ENCODE measurements at places on chromosomes 3 and 15.

- no peak for DNase-seq
These were observed 193.6 kb downstream of the UBE2E2 start for GRCh38 chr3:23396746-23397145.

DNA sequence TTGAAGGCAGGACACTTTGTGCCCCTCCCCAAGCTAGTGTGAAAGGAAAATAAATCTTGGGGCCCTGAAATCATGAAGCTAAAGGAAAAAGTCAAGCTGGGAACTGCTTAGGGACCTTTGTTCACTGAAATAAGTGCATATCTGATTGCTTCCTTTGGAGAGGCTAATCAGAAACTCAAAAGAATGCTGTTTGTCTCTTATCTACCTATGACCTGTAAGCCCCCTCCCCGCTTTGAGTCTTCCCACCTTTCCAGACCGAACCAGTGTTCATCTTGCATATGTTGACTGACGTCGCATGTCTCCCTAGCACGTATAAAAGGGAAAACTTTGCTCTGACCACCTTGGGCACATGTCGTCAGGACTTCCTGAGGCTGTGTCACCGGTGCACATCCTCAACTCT is 53.1 kb downstream of the SLC30A4 start:
- no peak for DNase-seq

- DNase-seq, result no peak
These were observed 986 bp downstream of the KPNA4 start for GRCh38 chr3:160564258-160564911.

- no peak for DNase-seq
These were observed 63.1 kb downstream of the DCLK3 start for GRCh38 chr3:36701249-36701572.

- DNase-seq, result no peak
These were observed 706 bp downstream of the FSIP1 start for GRCh38 chr15:39781967-39782302.

GRCh38 chr15:78950343-78950742 is 5.5 kb upstream of the CTSH start:
- no peak for DNase-seq

DNA sequence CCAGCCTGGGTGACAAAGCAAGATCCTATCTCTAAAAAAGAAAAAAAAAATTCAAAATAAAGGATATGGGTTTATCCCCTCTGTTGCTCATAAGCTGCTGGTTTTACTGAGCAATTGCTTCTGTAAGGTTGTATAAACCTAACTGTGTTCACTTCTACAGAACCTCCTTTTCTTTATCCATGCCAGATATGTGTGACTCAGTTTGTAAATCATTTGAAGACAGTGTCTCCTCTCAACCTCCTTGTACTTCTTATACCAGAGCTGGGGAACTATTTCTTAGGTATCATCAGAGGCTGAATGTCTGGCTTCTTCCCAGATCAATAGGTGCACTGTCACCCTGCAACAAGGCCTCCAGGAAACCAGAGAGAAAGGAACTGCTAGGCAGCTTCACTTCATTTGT is 273.8 kb downstream of the CD47 start:
- DNase-seq, result no peak

- no peak for DNase-seq
These were observed 29.9 kb downstream of the SLC49A4 start for GRCh38 chr3:122824465-122825381.

DNA sequence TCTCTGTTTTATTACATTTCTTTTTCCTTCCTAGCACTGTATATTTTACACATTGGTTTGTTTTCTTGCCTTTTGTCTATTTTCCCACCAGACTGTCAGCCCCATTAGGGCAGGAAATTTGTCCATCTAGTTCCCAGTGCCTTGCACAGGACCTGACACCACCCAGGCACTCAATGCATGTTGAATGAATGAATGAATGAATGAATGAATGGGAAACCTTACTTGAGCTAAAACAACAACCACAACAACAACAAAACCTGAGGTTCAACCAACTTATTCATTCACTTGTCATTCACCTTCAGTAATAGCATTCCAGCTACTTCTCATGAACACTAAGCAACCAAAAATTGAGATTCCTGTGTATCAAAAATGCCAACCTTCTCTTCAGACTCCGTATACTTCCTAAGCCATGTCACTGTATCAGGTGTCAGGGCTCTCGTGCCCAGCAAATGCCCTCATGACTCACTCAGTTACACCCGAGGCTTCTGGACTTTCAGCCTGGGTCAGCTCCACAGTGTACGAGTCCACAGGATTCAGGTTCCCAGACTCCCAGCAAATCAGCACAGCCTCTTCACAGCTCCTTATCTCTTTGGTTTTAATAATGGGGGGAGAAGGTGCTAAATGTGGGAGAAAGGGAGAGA is 37.3 kb downstream of the FSD2 start:
- DNase-seq, result no peak

DNA sequence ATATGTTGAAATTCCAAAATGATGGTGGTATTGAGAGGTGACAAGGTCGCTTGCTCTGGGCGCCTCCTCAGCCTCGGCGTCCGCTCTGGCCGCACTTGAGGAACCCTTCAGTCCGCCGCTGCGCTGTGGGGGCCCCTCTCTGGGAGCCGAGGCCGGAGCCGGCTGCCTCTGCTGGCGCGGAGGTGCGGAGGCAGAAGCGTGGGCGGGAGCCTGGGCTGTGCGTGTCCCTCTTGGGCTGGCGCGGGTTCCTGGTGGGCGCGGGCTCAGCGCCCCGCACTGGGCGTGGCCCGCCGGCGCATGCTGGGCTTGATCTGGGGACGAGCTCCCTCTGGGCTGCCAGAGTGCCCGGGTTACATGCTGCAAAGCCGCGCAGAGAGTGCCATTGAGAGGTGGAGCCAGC is 39.8 kb upstream of the TMC3 start:
- DNase-seq, result no peak

GRCh38 chr3:183386651-183387050 is 41.8 kb downstream of the MCF2L2 start:
- no peak for DNase-seq

- no peak for DNase-seq
These were observed 423.4 kb upstream of the UBE2E2 start for GRCh38 chr3:22779737-22780136.

DNA sequence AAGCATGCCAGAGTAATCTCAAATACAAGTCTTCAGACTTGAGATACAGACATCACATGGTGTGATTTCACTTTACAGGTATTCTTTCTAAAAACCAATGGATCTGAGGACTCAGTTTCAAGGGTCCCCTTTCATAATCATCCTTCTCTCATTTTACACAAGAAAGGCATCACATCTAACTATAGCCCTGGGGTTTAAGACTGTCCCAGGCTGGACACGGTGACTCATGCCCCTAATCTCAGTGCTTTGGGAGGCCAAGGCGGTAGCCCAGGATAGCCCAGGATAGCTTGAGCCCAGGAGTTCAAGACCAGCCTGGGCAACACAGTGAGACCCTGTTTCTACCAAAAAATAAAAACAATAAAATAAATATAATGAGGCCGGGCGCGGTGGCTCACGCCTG is 36.4 kb downstream of the UBP1 start:
- DNase-seq, result no peak

- DNase-seq, result no peak
These were observed 11.9 kb downstream of the CFAP161 start for GRCh38 chr15:81146006-81146405.

DNA sequence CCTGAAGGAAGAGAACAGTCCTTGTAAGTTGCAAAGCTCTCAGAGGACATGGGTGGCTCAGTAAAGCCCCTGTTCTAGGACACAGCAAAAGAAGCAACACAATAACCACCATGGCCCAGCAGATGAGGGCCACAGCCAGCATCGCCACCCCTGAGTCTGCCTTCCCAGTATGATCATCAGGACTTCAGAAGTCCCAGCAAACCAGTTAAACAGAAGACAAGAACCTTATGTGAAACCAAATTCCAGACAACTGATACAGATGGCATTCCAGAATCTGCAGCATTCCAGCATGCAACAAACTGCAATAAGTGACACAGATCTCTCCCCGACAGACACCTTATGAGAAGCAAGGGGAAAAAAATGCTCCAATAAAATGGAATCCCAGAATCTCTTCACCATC is 30.4 kb downstream of the SPINK8 start:
- DNase-seq, result no peak

DNA sequence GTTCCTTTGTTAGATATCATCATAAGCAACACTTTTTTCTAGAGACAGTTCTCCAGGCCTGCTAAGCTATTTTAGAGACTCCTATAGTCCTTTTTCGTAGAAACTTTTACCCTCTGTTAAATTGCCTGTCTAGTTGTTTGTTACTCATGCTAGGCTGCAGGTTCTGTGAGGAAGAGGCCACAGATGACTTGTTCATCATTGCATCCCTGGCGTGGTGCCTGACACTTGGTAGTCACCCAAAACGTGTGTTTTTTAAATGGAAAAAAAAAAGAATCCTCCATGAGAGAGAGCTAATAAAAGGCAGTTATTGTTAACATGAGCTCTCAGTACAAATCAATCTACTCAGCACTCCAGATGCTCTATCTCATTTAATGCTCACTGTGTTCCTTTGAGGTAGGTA is 35.1 kb downstream of the CCDC54 start:
- DNase-seq, result no peak

- peak; percentile 68 for DNase-seq
These were observed 885 bp downstream of the EFCC1 start for GRCh38 chr3:129001806-129002572.

GRCh38 chr3:53843195-53844177 is 2.7 kb downstream of the CHDH start:
- DNase-seq, result no peak

DNA sequence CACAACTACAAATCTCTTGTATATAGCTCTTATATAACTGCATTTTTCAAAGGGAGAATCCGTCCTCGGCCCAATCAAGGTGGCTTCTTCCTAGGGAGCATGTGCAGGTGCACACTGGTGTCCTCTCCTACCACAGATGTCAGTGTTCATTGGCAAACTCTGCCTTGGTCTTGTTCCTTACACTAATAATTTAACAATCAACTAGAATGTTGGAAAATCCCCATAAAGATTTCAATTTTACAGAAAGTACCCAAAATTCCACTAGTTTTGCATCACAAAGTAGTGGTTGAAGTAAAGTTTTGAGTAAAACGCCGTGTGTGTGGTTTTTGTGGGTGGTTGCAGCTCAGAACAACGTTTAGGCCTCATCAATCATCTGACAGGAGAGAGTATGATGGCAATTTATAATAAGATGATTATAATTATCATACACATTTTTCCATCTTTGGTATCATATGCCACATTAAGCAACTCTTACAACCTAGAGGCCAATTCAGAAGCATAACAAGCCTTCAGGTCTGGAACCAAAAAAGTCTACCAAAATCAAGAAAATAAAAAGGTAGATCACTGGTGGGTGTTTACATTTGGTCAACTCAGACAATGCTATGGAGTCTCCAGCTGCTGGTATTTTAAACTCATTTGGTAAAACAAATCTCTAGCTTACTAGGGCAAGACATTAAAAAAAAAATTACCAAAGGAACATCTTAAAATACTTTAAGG is 128.9 kb upstream of the BHLHE40 start:
- DNase-seq, result peak; percentile 67

- no peak for DNase-seq
These were observed 65.0 kb upstream of the SEMA6D start for GRCh38 chr15:47652328-47652727.

GRCh38 chr3:27185231-27185989 is 183.8 kb downstream of the NEK10 start:
- DNase-seq, result no peak

- no peak for DNase-seq
These were observed 858.4 kb upstream of the ARPP21 start for GRCh38 chr3:34780973-34781372.

- no peak for DNase-seq
These were observed 1505.4 kb downstream of the SI start for GRCh38 chr3:163572856-163573255.

DNA sequence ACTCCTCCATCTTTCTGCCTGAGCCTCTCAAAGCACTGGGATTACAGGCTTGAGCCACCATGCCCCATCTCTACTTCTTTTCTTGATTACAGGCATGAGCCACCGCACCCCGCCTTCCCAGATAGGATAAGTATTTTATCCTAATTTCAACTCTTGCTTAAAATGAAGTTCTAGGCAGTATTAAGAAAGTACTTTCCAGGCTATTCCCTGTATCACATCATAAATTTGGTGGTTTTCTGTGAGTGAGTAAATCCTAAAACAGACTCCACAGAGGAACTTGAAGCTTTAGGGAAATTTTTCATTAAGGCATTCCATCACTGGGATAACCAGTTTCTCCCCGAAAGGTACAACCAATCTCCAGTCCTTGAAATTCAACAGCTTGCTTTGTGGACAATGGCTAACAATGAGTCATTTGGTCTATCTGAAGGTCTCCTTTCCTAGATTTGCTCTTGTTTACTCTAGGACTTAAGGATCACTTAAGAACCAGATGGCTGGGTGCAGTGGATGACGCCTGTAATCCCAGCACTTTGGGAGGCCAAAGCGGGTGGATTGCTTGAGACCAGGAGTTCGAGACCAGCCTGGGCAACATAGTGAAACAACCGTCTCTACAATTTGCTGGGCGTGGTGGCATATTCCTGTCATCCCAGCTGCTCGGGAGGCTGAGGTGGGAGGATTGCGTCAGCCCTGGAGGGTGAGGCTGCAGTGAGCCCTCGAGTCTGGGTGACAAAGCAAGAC is 49.7 kb upstream of the SKIL start:
- DNase-seq, result no peak

- DNase-seq, result no peak
These were observed 985.9 kb downstream of the DIPK2A start for GRCh38 chr3:144957398-144958101.

DNA sequence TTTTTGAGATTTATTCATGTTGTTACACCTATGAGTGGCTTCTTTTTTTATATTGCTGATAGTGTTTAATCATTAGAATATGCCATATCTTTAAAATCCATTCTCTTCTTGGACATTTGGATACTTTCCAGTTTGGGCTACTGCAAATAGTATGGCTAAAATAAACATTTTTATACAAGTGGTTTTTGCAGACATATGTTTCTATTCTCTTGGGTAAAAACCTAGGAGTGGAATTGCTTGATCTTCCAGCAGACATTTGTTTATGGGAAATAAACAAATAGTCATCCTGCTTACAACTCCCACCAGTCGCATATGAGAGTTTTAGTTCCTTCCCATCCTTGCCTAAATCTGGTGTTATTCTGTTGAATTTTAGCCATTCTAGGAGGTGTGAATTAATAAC is 193.1 kb downstream of the ALCAM start:
- no peak for DNase-seq

GRCh38 chr15:40105517-40106202 is 3.0 kb downstream of the BMF start:
- peak; percentile 62 for DNase-seq

GRCh38 chr15:98668566-98669308 is 20.4 kb downstream of the IGF1R start:
- peak; percentile 53 for DNase-seq

DNA sequence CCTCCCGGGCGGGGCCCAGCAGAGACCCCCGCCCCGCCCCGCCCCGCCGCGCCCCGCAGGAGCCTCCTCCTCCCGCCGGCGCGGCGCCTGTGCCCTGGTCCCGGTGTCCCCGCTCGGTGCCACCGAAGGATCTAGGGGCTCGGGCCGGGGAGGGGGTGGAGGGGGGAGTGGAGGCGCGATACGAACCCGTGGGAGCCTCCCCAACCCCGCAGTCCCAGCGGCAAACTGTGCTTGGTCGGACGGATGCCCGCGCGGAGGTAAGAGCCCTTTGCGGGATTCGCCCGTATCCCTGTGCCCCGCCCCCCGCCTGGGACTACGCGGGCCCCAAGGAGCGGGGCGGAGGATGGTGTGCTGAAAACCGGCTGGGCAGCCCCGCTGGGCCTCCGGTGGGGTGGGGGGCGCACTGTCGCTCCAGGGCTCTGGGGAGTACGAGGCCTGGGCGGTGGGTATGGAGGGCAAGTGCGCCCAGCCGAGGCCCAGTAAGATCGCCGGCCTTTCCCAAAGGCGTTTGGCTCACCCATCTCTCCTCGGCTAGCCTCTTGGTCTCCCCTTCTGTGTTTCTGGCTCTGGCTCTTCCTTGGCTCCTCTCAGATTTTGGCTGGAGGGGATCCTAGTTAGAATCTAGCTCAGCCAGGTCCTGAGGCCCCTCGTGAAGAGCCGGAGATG is 65.6 kb upstream of the POLG start:
- DNase-seq, result peak; percentile 39

Data from activated T-cell treated with anti-CD3 and anti-CD28 coated beads, Interleukin-2, amount 50 U/mL, for 24 hours (primary cell).